Right renal pelvis (tissue), 4 donors: ENCODE measurements at places on chromosomes 1 and 21.

DNA sequence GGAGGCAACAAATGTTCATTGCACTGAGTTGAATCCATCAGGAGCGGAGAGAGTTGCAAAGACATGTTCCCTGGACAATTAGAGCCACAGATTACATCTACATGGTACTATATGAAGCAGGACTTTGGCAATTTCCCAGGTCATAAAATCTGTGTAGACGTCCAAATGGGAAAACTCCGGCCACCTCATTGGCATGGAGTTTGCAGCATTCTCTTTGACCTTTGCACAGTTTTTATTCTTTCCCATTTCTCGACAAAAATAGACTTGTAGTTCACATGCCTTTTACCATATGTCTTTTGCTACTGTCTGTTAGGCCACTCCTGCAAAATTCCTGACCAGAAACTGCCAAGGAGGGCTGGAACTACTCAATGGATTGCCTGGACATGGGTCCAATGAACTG is 48.2 kb downstream of the UBE2T start:
- DNase-seq = no peak

- DNase-seq = no peak
Observed at GRCh38 chr1:43531107-43531905, 623 bp downstream of the PTPRF start.

- no peak for DNase-seq
Observed at GRCh38 chr1:158931055-158931737, at the start of gene PYHIN1. PYHIN1 (plus strand) TSS chr1:158931552; CDS start chr1:158936911, 5,359 bp downstream.

- peak; percentile 28 for DNase-seq
Observed at GRCh38 chr1:221284028-221284427, 404.8 kb downstream of the HLX start.

GRCh38 chr1:76492752-76493430 is 374.4 kb upstream of the ST6GALNAC5 start:
- DNase-seq = no peak

- no peak for DNase-seq
Observed at GRCh38 chr1:236099355-236099974, 34.6 kb upstream of the NID1 start.

- DNase-seq = no peak
Observed at GRCh38 chr1:29803486-29803885, 567.2 kb downstream of the PTPRU start.

GRCh38 chr1:51928896-51929295 is 50.4 kb upstream of the NRDC start:
- DNase-seq = no peak

GRCh38 chr21:42120101-42120902 is 49.2 kb downstream of the UMODL1 start:
- no peak for DNase-seq

DNA sequence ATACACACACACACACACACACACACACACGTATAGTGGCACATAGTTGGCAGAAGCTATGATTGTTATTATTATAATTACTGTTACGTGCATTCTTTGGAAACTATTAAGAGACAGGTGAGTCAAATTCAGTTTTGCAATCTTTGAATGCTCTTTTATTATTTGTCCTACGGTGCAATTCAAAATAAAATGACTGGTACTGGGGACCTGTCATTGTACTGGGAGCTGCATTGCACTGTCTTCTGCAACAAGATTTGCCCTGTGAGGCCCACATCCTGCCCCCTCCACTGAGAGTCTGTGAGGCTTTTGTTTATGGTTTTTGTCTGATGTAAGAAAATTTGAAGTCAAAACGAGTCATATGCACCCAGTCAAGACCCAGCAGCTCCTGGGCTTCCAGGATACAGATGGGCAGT is 1.9 kb downstream of the LY9 start:
- DNase-seq = no peak

DNA sequence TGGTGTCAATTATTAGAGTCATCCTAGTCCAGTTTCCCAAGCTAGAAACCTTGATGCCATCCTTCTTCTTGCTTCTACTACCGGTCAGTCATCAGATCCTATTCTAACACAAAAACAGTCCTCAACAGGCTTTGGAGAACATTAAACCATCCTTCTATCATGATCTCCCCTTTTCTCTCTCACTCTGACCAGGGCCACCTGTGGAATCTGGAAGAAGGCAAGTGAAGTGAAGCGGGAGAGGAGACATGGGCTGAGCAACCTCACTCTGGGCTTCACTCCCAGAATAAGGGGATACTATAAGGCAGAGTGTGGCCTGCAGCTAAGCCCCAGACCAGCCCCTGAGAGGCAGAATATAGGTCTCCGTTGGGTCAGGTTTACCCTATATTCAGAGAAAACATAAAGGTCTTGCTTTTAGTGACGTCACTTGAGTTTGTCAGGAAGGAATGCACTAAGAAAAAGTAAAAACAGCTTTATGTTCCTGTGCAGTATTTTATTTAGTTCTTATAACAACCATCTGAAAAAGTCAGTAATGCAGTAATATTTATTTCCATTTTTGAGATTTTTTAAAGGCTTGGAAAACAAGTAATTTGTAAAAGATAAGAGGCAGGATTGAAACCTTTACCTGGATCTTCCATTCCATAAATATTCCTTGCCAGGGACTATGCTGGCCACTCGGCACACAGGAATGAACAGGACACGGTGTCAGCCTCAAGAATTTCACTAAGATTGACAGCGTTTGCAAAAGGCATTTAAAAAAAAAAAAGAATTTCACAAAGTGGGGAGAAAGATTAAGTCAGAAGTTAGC is 61.3 kb downstream of the NFASC start:
- no peak for DNase-seq

DNA sequence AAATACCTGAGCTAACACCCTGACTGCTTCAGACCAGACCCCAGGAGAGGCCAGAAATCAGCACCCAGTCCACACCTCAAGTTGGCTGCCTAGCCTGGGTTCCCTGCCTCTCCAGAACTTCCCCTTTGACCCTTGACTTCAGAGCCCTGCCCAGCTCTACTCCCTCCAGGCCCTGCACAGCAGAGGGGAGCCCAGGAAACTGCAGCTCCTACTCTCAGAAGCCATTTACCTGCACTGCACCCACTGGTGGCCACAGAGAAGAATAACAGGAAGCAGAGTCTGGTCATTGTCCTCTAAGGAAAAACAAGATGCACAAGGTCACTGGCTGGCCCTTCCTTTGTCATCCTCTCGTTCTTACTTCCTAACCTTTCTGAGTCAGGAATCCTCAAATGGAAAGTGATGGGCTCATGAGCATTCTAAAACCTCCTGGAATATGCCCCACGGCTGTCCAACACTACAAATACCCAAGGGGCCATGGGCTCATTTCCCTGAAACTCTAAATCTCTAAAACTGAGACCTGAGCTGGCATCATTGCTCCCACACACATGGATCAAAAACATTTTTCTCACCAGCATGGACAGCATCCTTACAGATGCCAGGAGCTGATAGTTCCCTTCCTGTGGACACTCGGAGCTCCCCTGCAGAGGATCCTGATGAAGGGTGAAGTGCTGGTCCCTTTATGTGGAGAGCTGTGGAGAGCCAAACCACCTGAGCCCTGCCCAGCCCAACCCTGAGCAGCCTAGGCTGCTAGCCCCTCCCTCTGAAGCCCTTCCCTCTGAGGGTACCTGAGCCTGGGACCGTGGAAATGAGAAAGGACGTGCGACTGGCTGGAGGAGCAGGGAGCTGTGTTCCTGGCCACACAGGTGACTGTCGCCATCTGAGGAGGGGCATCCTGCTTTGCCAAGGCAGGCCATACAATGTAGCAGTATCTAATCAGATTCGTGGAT is at the start of gene ITLN2:
Gene ITLN2, minus strand, starts transcription at position 652 of the 947 bp plus-strand sequence. Its CDS starts 68 bp downstream, at position 584.
- DNase-seq = no peak

DNA sequence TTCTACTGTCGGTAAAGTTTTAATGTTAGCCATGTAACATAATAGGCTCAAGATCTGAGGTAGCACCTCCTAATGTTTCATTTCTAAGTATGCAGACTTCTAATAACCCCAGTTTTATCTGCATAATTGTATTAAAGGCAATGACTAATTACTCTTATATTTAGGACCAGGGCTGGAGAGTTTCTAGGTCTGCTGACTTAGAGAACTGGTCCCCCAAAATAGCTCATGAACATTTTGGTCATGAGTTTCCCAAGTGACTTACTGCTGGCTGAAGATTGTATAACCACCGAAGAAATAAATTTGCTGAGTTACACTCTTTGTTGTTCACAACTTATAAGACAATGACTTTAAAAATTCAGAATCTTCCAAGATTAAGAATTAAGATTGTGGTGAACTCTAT is 197.8 kb upstream of the TNR start:
- no peak for DNase-seq

- DNase-seq = no peak
Observed at GRCh38 chr1:84598846-84599741, 24.9 kb upstream of the CTBS start.

DNA sequence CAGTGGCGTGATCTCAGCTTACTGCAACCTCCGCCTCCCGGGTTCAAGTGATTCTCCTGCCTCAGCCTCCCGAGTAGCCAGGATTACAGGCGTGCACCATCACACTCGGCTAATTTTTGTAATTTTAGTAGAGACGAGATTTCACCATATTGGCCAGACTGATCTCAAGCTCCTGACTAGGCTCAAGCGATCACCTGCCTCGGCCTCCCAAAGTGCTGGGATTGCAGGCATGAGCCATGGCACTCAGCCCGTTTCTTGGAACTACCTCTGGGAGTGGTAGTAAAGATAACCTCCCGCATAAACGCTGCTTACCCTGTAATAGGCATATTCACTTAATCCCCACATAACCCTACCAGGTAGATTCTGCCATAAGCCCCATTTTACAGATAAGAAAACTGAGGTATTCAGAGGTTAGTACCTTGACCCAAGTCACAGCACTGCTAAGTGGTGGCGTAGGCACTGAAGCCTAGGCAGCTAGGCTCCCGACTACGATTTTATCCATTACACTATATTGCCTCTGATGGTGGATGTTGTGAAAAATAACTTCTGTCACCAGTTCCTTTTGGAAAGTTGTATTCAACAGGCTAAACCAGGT is 143.8 kb downstream of the SDCCAG8 start:
- no peak for DNase-seq

- DNase-seq = no peak
Observed at GRCh38 chr1:59486615-59487014, 189.7 kb downstream of the FGGY start.

- no peak for DNase-seq
Observed at GRCh38 chr1:107943694-107944093, 21.3 kb downstream of the VAV3 start.

DNA sequence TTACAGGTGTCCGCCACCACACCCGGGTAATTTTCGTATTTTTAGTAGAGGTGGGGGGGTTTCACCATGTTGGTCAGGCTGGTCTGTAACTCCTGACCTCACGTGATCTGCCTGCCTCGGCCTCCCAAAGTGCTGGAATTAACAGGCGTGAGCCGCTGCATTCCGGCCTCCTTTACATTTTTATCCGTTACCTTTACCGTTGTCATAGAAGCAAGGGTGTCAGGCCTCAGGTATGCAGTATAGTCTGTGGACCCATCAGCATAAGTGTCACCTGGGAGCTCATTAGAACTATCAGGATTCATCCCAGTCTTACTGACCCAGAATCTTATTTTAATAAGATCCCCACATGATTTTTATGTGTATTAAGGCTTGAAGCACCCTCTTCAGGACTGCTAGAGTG is 5.4 kb downstream of the CDC42 start:
- DNase-seq = no peak

DNA sequence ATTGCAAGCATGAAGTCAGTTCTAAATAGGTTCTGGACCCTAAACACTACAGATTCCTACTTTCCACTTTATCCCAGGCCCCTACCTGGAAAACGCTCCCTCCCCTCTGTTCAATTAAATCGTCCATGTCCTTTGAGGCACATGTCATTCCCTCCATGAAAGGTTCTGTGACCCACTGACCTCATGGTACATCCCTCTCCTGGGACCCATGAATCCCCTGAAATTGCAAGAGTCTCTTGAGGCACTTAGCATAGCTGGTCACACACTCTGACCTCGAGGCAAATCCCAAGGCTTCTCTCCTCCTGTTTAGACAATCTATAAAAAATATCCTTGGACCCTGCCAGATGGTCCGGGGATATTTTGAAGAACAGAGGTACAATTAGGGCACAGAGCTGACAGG is 34.3 kb upstream of the KRTAP19-8 start:
- no peak for DNase-seq

GRCh38 chr1:62082456-62083363 is 111.9 kb upstream of the L1TD1 start:
- peak; percentile 28 for DNase-seq

- no peak for DNase-seq
Observed at GRCh38 chr21:42242611-42243010, 23.7 kb downstream of the ABCG1 start.

- no peak for DNase-seq
Observed at GRCh38 chr1:119791377-119791776, 19.9 kb downstream of the REG4 start.

DNA sequence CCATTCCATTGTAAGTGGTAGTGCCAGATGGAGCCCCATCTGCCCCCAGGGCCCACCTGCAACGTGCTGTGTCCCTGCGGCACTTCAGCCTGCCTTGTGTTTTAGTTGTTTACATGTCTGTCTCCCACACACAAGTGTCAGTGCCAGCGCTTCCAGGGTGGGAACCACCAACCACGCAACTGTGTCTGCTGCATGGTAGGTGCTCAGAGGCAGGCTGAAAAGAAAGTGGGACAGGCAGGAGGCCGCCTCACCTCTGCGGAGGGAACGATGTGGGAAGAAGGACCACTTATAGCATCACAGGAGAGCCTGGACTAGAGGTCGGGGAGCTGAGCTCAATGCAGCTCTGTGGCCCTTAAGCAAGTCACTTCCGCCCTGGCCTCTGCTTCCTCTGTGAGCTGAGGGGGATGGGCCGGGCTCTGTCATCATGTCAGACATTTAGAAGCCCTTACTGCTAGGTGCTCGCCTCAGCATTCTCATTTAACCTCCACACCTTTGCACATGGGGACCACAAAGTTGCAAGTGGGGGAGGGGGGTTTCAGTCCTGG is 17.9 kb downstream of the SLC9A1 start:
- no peak for DNase-seq

DNA sequence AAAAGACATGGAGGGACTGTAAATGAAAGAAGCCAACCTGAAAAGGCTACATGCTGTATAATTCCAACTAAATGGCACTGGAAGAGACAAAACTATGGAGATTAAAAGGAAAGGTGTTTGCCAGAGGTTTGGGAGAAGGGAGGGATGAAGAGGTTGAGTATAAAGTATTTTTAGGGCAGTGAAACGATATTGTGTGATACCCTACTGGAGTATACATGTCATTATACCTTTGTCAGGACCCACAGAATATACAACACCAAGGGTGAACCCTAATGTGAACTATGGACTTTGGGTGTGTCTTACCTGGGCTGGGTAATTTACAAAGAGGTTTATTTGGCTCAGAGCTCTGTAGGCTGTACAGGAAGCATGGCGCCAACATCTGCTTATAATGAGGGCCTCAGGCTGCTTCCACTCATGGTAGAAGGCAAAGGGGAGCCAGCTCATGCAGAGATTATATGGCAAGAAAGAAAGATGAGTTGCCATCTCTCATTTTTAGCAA is 73.4 kb downstream of the CD2 start:
- DNase-seq = no peak
